ENCODE measurements at places on chromosomes 5 and 9.

GRCh38 chr9:18012170-18012569, 433.3 kb downstream of the SH3GL2 start:
- no peak for DNase-seq

GRCh38 chr9:21392270-21392669, 7.1 kb upstream of the IFNA2 start:
- no peak for DNase-seq

DNA sequence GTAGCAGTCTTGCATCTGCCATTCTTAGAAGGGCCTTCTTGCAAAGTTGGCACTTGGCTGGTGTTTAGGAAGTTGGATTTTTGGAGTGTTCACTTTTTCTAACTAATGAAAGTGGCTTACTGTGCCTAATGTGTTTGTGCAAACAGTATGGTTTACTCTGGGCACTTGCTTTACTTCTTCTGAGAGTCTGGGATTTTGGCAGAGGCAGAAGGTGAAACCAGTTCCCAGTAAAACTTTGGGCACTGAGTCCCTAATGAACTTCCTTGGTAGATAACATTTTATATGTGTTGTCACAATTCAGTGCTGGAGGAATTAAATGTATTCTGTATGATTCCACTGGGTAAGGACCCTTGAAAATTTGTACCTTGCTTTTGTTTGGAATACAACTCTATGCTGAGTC, 155.7 kb downstream of the FAM170A start:
- DNase-seq = no peak

GRCh38 chr5:154501566-154501965, 23.5 kb upstream of the HAND1 start:
- DNase-seq = no peak

DNA sequence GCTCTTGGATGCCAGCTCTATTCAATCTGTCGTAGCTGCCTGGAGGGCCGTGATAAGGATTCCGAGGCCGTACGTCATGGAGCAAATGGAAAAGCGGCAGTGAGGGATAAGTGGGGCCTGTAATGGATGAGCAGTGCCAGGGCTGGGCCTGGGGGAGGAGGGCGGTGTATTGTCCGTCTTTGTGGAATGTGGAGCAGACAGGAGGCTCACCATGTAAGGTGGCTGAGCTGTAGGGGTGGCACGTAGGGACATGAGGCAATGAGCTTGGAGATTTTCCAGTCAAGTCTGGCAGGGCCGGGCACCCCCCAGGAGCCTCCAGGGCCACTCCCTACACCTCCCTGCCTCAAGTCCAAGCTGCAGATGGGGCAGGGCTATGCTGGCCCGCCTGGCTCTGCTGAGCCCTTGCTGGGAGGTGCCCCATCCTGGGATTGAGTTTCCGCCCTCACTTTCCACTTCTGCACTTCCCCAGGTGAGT, 29.2 kb downstream of the NCS1 start:
- no peak for DNase-seq

DNA sequence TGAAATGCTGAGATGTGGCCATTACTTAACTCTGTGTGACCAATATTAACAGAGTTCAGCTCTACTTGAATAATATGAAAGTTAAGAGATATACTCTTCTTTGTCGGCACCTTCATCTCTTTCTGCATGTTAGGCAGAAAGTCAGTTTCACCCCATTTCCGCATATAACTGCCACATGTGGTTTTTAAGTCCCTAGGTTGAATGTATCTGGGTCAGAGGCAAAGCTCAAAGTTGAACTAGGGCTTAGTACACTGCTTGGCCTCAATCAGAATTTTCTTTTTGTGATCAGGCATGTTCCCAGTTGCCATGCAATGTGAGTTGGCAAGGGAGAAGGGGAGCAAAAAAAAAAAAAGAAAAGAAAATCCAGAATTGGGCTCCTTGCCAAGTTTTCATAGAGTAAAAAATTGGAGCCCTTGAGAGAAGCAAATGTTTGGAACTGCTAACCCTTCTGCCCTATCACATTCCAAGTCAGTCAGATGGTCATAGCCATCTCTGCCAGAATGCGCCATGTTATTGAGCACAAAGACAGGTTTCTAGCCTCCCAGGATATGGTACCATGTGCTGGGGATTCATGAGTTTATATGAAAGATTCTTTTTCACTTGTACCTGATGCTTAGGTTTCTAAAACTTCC, 251.2 kb upstream of the RORB start:
- no peak for DNase-seq

GRCh38 chr9:68492806-68493205, 47.9 kb downstream of the TMEM252 start:
- no peak for DNase-seq

DNA sequence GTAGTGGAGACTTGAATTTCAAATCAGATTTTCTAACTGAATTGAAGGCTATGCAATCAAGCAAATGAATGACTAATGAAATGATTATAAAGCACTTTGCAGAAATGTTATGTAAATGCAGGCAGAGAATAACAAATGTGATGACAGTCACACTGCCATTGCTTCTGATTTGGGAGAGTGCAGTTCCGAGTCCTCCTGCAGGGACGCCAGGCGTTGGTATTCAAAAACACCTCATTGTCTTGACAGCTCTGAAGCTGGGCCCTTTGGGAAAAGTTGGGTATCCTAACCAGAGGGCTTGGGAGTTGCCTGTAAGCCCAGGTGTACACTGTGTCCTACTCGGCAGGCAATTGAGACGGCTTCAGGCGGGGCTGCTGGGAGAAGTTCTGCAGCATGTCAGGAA, 57.9 kb downstream of the C5orf15 start:
- DNase-seq = no peak

- no peak for DNase-seq
Measured at GRCh38 chr9:133968428-133968827, 23.7 kb downstream of the VAV2 start.

GRCh38 chr9:92989561-92989960, 42.2 kb downstream of the FGD3 start:
- no peak for DNase-seq

- no peak for DNase-seq
Measured at GRCh38 chr9:99628849-99629620, 192.7 kb upstream of the NR4A3 start.

DNA sequence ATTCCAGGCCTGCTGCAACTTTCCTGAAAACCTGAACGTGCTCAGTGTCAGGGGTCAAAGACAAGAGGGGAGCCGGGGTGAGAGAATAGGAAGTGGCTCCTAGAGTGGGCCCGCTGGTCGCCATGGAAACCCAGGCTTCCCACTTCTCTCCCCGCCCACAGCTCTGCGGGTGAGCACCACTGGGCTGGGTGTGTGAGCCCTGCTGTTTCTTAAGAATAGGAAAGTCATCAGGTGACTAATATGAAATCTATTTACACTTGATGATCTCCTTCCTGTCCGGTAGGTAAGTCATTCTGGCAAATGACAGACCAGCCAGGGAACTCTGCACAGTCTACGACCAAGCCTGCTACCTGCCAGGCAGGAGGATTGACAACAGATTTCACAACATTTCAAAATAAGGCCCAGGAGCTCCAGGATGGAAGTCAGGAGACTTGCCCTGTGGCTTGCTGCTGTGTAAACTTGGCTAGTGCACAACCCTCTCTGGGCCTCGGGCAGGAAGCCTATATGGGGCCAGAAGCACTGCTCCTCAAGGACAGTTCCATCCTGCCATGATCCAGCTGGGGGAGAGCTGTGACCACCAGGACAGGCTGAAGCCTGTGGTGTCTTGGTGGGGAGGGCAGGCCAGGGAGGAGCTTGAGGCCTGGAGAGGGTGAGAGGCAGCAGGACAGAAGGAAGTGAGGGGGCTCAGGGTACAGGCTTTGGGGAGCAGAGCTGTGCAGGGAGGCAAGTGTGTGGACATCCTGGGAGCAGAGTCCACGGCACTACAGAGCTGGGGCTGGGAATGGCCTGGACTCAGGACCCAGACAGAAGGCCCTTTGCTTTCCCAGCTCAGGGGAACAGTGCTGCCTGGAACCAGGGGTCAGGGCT, 60.6 kb downstream of the SHB start:
- no peak for DNase-seq

- no peak for DNase-seq
Measured at GRCh38 chr9:133124123-133124906, 3.3 kb upstream of the RALGDS start.
